ENCODE measurements at places on chromosomes 5 and 9.

- DNase-seq = no peak
Observed at GRCh38 chr5:171357843-171358242, 29.8 kb upstream of the NPM1 start.

GRCh38 chr9:426264-426663 is 211.6 kb downstream of the DOCK8 start:
- DNase-seq = no peak

DNA sequence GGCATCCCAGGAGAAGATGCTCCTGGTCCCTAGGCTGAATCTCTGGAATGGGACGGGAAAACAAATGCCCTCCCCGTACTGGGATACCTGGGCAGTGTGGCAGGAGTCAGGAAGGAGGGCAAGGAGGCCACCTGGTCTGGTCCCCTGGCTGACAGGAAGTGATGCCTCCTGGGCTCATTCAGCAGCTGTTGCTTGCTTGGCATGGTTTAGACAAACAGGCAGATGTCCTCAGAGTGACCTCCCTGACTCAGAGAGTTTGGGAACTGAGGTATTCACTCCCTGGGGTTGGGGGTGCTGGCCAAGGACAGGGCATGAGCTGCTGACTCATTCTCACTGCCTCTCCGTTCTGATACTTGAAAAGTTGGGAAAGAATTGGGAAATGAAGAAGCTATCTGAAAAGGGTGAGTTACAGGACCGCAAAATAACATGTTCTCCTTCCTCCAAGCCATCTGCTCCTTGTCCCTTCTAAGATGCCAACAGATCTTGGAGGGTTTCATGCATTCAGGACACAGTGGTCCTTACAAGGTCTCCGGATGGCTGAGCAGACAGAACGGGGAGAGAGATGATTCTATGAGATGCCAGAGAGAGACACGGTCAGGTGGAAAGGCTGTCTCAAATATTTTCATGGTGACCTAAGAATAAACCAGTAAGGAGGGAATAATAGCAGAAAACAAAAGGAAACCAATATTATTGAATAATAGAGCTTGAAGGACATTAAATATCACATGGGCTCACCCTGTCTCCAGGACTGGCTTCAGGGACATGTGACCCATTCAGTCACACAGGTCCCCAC is 534.5 kb downstream of the BNC2 start:
- DNase-seq = no peak

GRCh38 chr5:50740832-50741231 is 74.4 kb downstream of the PARP8 start:
- no peak for DNase-seq

- no peak for DNase-seq
Observed at GRCh38 chr5:116738615-116739261, 164.1 kb upstream of the SEMA6A start.

GRCh38 chr5:138699482-138699881 is 53.7 kb upstream of the CTNNA1 start:
- no peak for DNase-seq

DNA sequence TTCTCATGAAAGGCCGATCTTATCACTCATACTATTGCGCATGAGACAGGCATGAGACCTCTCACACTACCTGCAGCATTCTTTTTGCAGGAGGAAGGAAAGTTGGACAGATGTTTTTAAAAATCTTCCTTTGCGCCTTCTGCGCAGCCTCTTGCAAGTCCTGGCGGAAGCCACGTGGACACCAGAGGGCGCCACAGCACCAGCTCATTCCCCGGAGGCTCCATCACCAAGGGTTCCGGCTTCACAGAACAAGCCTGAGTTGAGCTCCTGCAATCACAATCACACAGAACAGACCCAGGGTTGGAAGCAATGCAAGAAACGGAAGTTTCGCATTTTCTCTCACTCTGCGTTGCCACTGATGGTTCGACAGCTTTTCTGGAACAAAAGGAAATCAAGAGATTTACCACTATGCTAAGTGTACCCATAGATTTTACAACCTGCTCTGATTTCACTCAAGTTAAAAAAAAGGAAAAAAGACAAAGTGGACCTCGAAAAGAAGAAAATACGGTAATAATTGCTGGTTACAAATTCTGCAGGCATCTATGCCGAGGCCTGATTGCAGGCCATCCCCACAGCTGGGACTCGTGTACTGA is 304.7 kb upstream of the MSX2 start:
- DNase-seq = peak; percentile 98

- no peak for DNase-seq
Observed at GRCh38 chr9:20651939-20652338, 29.6 kb upstream of the MLLT3 start.

DNA sequence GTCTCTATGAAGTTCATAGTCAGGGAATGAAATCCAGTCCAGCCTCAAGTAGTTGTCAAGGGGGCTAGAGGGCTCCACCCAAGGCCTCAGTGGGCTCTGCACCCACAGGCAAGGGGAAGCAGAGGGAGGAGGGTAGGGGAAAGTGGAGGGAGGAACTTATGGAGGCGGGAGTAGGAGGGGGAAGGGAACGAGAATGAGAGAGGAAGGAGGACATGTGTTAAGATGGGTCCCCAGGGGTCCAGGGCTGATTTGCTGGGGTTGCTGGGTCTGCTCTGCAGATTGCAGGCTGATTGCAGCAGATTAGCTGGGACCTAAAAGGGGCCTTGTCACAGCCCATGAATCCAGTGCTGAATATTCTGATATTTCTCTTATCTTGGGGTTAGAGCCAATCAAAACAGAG is 166.9 kb upstream of the IL12B start:
- no peak for DNase-seq

All from islet precursor cell (in vitro differentiated cells).